ENCODE measurements at places on chromosomes 13 and 19. TPM values are rescaled to one million over a fixed set of nuclear protein-coding genes. Genes with fewer than 3 reads are reported as not detected.

Gene GSX1
- not detected for total RNA-seq

Gene PGLYRP2
- total RNA-seq = 1.1 TPM

Gene NLRP7
- total RNA-seq = not detected

Gene TSPAN16
- total RNA-seq = not detected

Gene KCNRG
- total RNA-seq = 4.5 TPM

Gene STAP2
- 25.5 TPM for total RNA-seq

Gene LILRA5
- 3.9 TPM for total RNA-seq

Gene MATK
- total RNA-seq = 0.99 TPM

Gene PRX
- total RNA-seq = 5.2 TPM

Gene CXCL17
- not detected for total RNA-seq

Gene NLRP5
- not detected for total RNA-seq

Gene SCAF1
- total RNA-seq = 8.5 TPM

Gene TUBA3C
- total RNA-seq = not detected

Gene TRPM4
- 24.0 TPM for total RNA-seq

Gene PCDH20
- total RNA-seq = 7.7 TPM
